CD4-positive, alpha-beta T cell treated with Interleukin-4 for 1 hour (primary cell): ENCODE measurements at places on chromosomes 7 and 10.

GRCh38 chr7:29078311-29079260 is 67.8 kb downstream of the CPVL start:
- no peak for DNase-seq

DNA sequence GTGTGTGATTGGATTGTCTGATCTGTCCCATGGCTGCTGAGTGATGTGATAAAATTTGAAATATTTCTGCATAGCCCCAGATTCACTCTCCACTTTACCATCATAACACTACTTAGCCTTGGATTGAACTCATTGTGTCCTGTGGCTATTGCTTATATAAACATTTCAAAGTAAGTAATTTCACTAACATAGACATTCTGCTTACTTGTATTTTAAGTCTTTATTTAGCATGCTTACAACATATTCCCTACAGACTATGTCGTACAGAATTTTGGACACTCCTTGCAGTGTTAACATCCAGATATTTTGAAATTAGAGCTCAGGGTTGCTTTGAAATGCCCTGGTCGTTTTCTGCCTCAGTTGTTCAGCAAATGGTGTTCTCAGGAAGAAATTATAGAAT is 117.6 kb downstream of the LRRC4 start:
- DNase-seq = no peak

DNA sequence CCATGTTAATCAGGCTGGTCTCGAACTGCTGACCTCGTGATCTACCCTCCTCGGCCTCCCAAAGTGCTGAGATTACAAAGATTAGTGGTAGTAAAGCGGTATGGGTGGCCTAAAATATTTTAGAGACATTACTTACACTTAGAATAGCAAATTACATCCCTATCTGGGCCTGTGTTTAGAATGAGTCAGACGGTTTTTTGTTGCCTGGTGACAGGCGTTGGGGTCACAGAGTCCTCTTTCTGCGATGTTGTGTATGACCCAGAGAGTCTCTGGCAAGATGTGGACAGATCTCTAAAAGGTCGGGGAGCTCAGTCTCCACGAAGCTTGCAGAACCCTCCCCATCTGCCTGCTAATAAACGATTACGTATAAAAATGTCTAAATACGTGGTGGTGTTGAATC is 39.6 kb upstream of the PRKCQ start:
- DNase-seq = no peak

- DNase-seq = no peak
Measured at GRCh38 chr10:86207226-86207625, 159.4 kb downstream of the GRID1 start.

DNA sequence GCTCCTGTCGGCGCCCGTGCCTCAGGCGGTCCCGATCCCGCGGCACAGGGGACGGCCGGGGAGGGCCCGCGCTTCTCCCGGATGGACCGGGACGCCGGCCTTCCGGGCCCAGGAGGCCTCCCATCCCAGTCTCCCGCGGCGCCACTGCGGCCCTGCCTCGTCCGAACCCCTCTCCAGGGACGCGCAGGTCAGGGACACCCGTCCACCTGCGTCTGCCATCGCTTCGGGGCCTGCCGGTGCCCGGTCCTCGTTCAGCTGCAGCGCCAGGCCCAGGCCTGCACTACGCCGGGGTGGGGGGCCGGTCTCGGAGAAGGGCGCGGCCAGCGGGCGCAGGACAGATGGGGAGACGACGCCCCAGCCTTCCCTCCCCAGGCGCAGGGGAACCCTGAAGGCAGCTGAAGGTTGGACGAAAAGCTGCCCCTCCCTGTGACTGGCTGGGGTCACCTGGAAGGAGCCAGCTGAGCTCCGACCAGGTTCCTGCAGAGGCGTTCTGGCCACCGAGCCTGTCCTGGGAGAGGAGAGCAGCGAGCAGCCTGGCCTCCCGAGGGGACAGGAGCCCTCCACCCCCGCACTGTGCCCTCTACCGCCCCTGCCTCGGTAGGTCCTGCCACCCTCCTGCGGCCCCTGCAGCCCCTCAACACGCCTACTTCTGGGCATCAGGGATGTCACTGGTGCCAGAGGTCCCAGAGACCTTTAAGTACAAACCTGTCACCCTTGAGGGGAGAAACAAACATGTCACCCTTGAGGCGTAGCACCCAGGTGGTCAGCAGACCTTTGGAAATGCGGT is 84.3 kb downstream of the LANCL2 start:
- no peak for DNase-seq

DNA sequence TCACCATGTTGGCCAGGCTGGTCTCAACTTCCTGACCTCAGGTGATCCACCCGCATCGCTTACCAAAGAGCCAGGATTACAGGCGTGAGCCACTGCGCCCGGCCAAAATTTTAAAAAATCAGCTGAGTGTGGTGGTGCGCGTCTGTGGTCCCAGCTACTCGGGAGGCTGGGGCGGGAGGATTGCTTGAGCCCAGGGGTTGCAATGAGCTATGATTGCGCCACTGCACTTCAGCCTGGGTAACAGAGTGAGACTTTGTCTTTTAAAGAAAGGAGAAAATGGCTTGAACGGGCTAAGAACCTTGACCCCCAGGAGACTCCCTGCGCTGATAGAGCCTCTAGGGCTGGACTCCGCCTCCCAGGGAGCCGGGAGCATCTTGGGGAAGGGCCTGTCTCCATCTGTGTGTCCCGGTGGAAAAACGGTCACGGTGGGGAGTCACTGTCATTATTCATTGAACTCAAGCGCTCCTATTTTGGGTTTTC is 760 bp upstream of the KCTD7 start:
- DNase-seq = no peak

DNA sequence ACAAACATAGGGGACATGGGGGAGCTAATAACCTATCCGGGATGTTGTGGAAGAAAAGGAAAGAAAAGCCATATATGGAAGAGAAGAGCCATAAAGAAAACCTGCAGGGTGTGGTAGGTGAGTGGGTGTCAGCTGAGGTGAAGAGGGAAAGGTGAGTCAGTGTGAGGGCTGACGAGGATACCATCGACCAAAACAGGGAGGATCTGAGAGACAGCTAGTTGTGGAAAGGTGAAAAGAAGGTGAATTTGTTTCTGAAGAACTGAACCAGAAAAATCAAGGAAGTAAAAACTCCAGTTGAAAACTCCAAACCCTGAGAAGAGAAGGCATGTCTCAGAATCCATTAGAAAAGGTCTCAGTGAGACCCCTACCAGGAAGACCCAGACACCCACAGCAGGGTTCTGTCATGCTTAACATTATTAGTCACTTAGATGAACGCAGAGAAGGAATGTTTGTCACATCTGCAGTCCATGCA is 4.1 kb downstream of the BLNK start:
- DNase-seq = no peak

DNA sequence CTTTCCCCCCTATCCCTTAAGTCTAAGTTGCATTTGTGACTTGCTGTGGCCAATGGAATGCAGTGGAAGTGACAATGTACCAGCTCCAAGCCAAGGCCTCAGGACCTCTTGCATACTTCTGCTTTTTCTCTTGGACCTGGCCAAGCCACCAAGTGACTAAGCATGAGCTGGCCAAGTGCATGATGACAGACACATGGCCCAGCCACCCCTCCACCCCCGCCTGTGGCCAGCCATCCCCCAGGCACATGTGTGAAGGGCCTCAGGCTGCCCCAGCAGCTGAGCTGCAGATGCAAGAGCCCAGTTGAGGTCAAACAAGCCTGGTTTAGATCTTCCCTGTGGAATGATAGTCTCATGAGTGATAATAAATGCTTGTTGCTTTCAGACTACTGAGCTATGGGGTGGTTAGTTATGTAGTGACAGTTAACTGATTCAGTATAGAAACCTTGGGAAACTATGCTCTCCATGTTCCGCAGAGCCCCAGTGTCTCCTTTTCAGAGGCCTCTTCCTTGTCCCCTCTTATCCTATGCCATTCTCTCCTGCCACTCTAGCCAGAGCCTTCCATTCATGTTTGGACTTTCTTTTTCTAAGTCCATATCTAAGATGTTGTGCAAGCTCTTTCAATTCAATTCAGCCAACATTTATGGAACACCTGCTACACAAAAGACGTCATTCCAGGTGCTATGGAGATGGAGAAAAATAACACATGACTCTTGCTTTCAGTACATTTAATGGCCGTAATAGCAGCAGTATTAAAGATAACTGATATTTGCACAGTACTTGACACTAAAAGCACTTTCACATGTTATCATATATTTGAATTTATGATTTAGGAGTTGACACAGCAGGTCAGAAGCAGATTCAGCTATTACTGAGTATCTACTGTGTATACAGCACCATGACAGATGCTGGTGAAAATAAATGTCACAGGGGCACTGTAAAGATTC is 55.5 kb upstream of the LOXL4 start:
- no peak for DNase-seq

GRCh38 chr7:148567524-148567923 is 23.0 kb upstream of the C7orf33 start:
- DNase-seq = no peak

DNA sequence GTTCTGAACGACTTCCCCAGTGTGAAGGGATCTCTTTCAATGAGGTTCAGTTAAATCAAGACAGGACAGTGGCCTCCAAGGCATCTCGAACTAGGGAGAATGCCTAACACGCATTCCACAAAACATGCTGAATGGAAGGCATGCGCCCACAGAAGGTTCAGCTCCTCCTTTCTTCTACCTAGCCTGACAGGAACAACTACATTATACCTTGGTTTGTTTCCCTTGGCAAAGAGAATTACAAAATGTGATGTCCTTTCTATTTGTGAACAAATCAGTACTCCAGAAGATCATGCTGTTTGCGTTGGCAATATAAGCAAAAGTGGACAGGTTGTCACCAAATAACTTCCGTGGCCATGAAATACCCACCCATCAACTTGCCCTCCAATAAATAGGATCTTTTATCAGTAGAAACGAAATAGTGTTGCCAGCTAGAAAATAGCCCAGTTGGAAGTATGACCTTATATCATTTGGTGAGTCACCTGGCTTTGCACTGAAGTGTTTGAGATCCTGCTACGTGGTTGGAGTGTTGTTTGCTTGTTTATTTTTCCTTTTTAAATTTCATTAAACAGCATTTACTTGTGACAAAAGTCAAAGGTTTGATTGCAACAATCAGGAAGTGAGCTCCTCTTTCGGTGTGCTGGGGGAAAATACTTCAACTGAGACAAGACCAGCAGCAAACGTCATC is 117.0 kb upstream of the FAM204A start:
- DNase-seq = no peak

GRCh38 chr7:47512481-47513176 is 69.3 kb downstream of the TNS3 start:
- no peak for DNase-seq

DNA sequence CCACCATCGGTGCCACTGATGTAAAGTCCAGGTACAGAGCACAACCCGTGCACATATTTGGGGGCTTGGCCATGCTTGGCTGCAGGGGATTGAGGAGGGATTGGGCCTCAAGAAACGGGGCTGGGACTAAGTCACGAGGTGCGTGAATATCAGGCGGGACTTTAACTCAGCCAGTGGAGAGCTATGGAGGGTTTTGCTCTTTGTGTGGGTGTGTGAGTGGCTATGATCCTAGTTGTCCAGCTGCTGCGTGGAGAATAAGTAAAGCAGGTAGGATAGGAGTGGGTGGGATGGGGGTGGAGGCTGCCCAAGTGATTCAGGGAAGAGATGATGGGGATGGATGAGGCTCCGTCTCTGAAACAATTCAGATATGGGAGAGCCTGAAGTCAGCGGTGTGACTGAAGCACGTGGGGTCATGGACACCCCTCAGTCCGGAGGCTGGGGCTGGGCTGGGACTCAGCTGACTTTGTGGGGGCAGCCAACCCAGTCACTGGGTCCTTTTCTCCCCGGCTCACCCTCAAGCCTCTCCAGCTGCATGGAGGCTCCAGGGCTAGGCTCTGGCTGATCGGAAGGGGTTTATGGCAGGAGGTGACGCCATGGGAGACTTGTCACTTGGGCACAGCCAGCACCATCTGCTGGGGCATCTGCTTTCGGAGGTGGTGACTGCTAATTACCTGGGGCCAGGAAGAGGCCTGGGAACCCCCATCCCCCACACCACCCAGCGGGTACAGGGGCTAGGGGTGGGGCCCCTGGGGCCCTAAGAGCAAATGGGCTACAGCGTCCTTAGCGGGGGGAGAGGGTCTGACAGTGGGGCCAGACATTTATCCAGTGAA is 1.7 kb upstream of the LFNG start:
- DNase-seq = no peak

- DNase-seq = no peak
Measured at GRCh38 chr7:111953611-111954010, 252.6 kb downstream of the DOCK4 start.

- no peak for DNase-seq
Measured at GRCh38 chr7:68304536-68304935, 1293.7 kb upstream of the AUTS2 start.

DNA sequence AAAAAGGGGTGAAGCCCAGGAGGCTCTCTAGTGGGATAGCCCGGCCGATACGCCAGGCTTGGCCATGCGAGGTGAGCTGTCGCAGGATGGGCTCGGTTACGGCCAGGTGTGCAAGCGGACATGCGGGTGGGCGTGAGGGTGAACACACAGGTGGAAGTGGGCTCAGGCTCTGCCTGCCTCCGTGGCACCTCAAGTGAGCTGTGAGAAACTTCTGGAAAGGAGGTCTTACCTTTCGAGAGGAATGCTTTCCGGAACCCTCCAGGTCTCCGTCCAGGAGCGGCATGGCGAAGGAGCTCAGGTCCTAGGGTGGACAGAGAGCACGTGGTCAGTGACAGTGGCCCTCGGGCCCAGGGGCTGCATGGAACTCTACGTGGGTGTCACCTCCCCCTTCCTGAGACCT is 90.7 kb downstream of the PRKAG2 start:
- DNase-seq = no peak

DNA sequence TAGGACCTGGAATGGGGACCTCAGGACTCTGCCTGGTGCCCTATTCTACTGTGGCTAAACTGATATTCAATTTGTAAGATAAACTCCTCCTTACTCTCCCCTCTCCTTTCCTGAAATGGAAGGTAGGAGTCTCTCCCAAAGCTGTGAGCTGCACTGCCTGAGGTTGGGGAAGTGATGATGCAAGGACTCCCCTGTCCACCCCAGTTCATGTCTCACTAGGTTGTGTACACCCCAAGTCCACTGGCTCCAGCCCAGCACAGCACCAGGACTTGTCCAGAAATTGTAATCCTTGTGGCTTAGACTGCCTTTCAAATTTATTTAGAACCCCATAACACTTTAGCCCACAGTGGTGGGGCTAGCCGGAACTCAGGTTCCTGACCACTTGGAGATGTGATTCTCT is 247.2 kb upstream of the CTBP2 start:
- DNase-seq = no peak

DNA sequence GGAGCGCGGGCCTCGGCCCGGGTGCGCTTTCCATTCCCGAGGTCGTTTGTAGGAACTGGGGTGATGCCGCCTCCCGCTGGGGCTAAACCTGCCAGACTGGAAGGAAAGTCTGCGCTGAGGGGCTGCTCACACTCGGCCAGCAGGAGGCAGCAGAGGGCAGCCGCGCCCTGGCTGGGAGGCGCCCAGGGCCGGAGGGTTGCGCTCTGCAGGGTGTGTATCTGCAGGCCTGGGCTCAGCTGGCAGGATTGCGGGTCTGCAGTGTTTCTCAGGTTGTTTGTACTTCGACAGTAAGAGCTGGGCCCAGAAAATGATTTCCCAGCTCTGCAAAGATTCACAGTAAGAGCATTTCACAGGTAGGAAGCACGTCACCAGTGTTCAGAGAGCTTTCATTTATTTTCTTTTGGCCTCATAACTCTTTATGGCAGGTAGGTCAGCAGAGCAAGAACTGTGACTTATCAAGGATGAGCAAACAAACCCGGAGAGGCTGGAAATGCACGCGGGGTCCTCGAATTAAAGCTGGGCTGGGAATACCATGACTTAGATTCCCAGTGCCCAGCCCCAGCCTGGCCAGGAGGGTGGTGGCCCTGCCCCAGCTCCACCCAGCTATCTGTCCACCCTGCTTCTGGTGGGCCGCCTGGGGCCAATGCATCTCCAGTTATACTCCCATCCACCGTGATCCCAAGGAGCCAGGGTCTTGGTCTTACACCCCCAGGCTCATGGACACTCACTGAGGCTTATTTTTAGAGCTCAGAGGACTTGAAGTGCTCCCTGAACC is 15.2 kb upstream of the PPP2R2D start:
- peak; percentile 80 for DNase-seq
